Activated naive CD4-positive, alpha-beta T cell (primary cell): ENCODE measurements at places on chromosomes 7 and 10.

DNA sequence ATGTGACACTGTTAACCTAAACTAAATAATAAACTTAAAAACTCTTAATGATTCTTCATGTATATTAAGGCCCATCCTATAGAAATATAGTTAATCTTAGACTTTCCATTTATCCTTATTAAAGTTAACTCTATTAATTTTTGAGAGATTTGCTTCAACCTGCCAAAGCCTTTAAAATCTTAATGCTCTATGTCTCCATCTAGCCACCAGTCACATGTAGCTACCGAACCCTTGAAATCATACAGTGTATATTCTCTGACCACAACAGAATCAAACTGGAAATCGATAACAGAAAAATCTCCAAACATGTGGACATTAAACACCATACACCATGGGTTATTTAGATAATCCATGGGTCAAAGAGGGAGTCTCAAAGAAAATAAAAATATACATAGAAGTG lies 51.9 kb downstream of the ASZ1 start:
- DNase-seq, result no peak

- DNase-seq, result no peak
These were observed 16.2 kb downstream of the MALSU1 start for GRCh38 chr7:23315366-23315765.

DNA sequence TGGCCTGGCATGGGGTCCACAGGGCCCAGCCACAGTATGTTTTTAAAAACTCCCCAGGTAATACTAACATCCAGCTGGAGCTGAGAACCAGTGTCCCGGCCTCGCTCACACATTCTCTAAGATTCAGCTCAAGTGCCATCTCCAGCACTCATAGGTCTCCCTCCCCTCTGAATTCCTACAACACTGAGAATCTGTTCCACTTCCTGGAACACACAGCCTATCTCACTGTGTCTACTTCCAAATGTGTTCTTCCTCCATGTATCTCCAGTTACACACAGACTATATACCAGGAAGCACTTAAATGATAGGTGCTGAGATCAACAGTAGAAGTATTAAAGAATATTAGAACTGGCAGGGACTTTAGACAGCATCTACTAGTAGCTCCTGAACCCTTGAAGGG lies 10.7 kb downstream of the GOT1 start:
- DNase-seq, result no peak

GRCh38 chr10:71581376-71581775 lies 138.2 kb downstream of the C10orf105 start:
- no peak for DNase-seq

- no peak for DNase-seq
These were observed 82.4 kb downstream of the EBF3 start for GRCh38 chr10:129881641-129882040.

GRCh38 chr10:14617852-14618251 lies 156.8 kb downstream of the FAM107B start:
- DNase-seq, result no peak

GRCh38 chr10:94607111-94607510 lies 61.5 kb downstream of the HELLS start:
- no peak for DNase-seq
